ENCODE measurements at places on chromosomes 1 and 21.

GRCh38 chr1:229972600-229973296 is 94.3 kb upstream of the GALNT2 start:
- DNase-seq: no peak

GRCh38 chr1:7582460-7582972 is 188.6 kb upstream of the VAMP3 start:
- DNase-seq: no peak

GRCh38 chr1:27108588-27108987 is 46.3 kb downstream of the SLC9A1 start:
- no peak for DNase-seq

- DNase-seq: no peak
Observed at GRCh38 chr21:15204970-15205286, 140.1 kb upstream of the NRIP1 start.

- DNase-seq: no peak
Observed at GRCh38 chr1:68433395-68433794, 16.4 kb downstream of the RPE65 start.

DNA sequence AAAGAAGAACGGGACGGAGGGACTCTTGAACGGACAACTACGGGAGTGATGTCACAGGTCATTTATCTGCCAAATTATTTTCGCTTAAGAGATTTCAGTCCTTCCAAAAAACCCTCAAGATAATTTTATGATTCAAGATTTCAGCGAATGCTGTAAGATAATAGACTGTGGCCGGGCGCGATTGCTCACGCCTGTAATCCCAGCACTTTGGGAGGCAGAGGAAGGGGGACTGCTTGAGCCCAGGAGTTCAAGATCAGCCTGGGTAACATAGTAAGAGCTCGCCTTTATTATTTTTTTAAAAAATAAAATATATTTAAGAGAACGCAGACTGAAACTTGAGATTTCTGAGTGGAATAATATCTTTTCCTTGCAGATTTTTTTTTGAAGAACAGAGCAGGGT is 609 bp downstream of the RWDD2B start:
- DNase-seq: no peak

DNA sequence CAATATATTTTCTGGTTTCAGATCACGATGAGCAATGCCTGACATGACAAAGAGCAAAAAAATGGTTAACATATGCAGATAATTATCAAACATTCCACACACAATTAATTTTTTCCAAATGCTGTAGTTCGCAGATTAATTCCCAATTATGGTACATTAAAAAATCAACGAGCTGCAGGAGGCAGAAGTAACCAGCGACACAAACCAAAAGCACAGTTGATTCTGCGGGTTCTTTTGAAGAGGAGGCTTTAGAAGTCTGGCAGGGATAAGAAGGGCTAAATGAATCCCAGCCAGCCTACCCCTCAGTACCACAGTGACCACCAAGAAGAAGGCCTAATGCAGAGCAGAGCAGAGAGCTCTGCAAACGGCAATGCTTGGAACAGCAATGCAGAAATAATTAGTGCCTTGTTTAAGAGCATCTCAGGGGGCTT is 17.0 kb upstream of the KNCN start:
- no peak for DNase-seq

GRCh38 chr1:38270849-38271633 is 224.4 kb upstream of the POU3F1 start:
- no peak for DNase-seq

- DNase-seq: no peak
Observed at GRCh38 chr1:216306830-216307229, 116.4 kb downstream of the USH2A start.

- DNase-seq: no peak
Observed at GRCh38 chr1:231041719-231042261, 1.7 kb upstream of the FAM89A start.

DNA sequence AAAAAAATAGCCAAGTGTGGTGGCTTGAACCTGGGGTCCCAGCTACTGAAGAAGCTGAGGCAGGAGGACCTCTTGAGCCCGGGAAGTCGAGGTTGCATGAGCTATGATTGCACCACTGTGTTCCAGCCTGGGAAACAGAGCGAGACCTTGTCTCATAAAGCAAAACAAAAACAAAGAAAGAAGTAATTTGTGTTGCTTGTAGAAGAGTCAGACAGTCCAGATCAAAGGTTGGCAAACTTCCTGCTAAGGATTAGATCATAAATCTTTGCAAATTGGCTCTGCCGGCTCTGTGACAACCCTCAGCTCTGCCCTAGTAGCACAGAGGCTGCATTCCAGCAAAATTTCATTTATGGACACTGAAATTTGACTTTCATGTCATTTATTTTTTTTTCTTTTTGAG is 19.0 kb upstream of the MFN2 start:
- no peak for DNase-seq

GRCh38 chr1:48261881-48262400 is 39.4 kb downstream of the SLC5A9 start:
- no peak for DNase-seq

- DNase-seq: no peak
Observed at GRCh38 chr1:214071469-214071868, 83.7 kb downstream of the PROX1 start.

DNA sequence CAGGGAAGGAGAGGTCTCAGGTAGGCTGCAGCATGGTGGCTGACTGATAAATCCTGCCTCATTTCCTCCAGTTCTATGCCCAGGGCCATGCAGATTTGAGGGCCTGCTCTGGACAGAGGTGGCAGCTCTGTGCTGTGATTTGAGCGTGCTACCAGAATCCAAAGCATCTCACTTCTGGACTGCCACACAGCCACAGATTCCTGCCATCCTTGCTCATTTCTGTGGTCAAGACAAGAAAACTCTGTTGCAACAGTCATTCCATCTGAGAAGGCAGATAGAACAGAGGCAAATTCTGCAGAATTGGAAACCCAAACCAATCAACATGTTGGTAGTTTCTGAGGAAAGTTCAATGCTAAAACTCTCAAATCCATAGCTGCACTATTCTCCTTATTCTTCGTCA is 102.8 kb upstream of the GALNT2 start:
- no peak for DNase-seq

GRCh38 chr1:2344121-2344681 is 47.2 kb downstream of the MORN1 start:
- DNase-seq: no peak

DNA sequence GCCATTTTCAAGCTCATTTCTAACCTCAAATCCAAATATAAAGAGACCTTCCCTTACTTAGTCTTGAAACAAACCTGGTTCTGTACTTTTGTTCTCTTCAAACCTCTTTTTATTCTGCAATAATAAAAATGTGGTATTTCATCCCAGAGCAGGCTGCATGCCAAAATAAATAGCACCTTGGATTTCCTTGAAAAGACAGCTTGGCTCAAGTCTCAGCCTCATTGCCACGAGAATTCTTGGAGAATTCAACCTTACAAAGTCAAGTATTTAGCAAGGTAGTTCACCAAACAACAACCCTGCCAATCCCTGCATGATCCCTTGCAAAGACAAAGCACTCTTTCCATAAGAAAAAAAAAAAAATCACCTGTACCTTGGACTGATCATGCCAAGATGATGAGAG is 33.8 kb downstream of the KANK4 start:
- DNase-seq: no peak

GRCh38 chr21:28309596-28309995 is 683.1 kb downstream of the LTN1 start:
- no peak for DNase-seq

- no peak for DNase-seq
Observed at GRCh38 chr1:27934818-27935549, at the start of gene SMPDL3B. TSS of gene SMPDL3B (plus strand) at chr1:27935000. CDS start at chr1:27935184, 184 bp downstream.

GRCh38 chr1:25140073-25140797 is 92.1 kb downstream of the SYF2 start:
- no peak for DNase-seq

- DNase-seq: no peak
Observed at GRCh38 chr1:246178717-246179311, 328.3 kb downstream of the SMYD3 start.

DNA sequence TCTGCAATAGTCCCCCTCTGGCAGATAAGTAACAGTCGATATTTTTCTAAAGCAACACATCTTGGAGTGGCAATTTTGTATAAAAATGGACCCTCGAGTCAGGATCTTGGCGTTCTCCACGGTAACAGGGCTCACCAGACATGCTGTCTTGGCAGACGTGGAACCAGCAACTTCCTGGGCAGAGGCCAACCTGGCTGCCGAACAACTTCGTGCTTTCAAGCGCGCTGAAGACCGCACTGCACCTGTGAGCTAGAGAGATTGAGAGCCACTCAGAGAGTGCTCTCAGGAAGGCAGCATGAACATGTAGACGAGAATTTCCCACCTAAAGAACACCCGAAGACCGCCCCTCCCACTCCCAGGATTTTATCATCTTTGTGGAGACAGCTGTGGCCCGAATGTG is 7.3 kb downstream of the C1orf174 start:
- DNase-seq: no peak

DNA sequence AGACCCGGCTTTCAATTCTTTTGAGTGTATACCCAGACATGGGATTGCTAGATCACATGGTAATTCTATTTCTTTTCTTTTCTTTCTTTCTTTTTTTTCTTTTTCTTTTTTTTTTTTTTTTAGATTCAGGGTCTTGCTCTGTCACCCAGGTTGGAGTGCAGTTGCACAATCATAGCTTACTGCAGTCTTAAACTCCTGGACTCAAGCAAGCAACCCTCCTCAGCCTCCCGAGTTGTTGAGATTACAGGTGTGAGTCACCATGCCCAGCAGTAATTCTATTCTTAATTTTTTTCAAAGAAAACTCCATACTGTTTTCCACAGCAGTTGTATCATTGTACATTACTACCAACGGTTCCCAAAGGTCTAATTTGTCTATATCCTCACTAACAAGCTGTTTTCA is 13.5 kb upstream of the RNF186 start:
- DNase-seq: no peak

- DNase-seq: no peak
Observed at GRCh38 chr1:22026924-22027289, 25.4 kb downstream of the CELA3A start.

DNA sequence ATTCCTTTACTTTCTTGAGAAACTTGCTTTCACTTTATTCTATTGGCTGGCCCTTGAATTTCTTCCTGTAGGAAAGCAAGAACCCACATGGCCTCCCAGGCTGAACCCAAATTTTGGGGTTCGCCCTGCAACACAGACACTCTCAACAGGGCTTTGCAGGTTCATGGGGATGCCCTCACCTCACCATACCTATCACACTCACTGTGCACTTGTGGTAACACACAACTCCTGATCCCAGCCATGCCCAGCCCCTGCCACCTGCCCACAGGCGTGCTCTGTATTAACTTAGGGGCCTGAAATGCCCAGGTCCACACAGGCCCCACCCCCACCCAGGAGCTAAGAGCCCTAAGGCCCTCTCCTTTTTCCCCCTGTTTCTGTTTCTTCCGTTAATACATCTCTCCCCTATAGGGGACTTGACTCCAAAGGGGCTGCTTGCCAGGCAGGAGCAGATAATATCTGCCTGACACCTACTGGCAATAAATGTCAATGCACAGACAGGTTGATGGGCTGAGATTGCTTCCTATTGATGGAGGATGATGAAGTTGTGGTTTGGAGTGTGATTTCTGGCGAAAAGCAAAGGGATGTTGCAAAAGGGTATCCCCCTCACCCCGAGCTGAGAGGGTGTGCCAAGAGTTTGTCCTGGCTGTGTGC is 171.5 kb downstream of the AJAP1 start:
- DNase-seq: no peak

DNA sequence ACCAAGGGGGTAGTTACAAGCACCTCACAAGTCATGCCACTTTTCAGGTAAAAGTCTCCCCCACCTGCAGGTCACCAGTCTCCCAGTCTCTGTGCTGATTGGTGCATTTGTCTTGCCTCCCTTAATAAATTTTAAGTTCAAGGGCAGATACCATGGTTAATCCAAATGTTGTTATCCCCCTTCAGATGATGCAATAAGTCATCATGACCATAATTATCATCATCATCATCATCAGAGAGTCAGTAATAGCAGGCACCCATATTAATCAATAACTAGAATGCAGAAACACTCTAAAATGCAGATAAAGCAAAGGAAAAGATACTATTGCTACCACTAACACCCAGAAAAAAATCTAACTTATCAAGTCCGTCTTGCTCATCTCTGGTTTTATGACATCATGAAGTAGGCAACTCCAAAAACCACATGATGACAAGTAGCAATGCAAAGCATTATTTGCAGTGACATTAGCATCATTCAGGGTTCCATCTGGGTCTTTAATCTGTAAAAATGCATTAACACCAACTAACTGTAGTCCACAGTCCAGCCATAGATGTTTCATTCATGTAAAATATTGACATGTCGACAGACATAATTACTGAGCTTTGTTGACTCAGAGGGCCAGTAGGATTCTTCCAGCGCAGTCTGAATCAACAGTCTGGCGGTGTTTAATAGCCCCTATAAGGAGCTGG is 492.0 kb upstream of the RUNX1 start:
- DNase-seq: no peak

DNA sequence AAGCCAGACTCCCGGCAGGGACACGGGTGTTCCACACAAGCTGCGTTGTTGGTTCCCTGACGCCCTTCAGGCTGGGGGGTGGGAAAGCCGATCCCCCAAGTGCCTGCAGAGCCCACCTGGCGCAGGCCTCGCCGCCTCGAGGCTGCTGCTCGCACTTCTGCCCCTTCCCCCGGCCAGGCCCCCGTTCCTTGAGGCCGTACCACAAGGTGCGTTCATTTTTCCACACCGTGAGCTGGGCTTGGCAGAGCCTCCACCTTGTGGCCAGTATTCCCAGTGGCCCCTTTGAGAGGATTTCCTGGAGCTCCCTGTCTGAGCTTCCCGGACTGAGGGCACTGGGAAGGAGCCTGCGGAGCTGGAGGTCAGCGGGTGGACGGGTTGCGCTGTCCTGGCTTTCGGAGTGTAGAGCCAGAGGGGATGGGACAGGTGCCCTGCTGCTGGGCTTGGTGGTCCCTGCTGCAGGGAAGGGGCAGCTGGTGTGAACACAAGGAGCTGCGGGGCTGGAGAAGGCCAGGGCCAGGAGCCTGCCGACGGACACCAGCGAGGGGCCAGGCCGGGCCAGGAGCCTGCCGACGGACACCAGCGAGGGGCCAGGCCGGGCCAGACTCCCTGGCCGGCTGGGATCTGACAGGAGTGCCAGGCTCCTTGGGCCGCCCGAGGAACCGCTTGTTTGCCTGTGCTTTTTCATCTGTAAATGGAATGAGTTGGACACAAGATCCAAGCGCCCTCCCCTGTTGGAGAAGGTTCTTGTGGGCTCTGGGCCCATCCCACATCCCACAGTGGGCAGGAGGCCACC is 18.4 kb downstream of the PDXK start:
- DNase-seq: no peak

DNA sequence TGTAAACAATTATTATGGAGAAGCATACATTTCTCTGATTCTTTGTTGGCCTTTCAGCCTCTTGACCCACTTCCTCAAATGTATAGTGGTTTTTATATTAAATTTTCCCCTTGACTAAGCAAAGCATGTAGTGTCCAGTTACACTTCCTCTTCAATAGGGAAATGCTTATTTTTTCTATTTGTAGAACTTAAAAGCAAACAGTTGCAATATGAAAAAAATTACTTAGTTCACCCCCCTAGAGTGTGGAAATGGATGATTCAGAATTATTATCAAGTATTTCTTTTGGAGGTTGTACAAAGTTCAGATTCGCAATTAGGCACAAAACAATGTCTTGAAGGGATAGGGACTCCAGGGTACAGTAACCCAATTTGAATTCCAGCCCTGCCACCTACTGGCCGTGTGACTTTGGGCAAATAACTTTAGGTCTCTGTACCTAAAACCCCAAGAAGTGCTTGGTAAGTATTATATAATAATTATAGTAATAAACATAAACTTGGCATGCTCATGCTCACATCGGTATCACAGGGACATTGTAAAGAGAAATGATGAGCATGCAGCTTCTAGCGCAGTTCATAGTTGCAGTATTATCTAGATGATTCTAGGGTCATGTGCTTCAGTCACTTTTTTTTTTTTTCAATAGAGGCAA is 28.6 kb upstream of the IFNGR2 start:
- peak; percentile 73 for DNase-seq

GRCh38 chr1:16122916-16123315 is 33.0 kb downstream of the EPHA2 start:
- no peak for DNase-seq

All from activated CD4-positive, alpha-beta T cell treated with anti-CD3 and anti-CD28 coated beads, Interleukin-2, amount 10 ng/mL, durations not matched to agents 7 days and 5 days (primary cell).